ENCODE measurements at places on chromosomes 6 and 20.

DNA sequence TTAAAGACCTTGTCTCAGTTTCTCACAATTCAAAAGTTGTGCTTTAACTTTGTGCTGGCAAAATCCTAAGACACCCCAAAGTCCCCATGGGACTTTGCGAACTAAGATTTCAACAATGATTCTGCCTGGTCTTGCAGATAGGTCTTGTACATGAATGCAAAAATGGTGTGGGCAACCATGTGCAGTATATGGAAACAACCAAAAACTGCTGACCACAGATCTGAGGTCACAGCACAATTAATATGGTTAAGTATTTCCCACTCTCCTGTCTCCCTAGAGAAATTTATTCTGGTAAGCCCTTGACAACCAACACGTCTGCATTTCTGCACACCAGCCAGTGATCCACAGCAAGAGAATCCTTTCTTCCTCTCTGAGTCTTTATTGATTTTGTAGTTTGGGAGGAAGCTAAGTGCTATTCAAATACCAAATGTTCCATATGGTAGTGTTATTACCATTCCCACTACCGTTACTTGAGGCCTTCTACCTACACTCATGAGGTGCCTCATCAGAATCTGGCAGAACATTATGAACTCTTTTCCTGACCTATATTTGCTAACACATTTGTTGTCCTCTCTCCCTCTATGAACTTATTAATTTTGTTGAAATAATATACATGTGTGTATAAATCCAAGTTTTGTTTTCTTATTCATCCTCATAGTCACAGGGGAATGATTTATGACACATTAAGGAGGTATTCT is 178.7 kb downstream of the ATXN1 start:
- DNase-seq, result no peak

DNA sequence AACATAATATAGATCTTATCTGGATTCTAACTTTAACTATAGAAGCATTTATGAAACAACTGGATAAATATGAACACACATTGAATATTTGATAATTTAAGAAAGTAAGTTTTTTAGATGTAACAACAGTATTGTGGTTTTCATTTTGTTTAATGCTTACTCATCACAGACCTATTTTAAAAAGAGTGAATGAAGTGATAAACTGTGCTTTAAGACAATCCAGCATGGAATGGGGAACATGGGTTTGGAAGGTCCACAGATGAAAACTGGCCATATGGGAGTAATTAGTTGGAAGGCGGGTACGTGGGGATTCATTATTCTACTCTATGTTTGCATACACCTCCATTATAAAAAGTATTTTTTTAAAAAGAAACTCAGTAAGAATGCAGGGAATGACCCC is 21.2 kb downstream of the EPB41L2 start:
- DNase-seq, result no peak

- no peak for DNase-seq
Measured at GRCh38 chr20:23657202-23657601, 19.4 kb upstream of the CST3 start.

DNA sequence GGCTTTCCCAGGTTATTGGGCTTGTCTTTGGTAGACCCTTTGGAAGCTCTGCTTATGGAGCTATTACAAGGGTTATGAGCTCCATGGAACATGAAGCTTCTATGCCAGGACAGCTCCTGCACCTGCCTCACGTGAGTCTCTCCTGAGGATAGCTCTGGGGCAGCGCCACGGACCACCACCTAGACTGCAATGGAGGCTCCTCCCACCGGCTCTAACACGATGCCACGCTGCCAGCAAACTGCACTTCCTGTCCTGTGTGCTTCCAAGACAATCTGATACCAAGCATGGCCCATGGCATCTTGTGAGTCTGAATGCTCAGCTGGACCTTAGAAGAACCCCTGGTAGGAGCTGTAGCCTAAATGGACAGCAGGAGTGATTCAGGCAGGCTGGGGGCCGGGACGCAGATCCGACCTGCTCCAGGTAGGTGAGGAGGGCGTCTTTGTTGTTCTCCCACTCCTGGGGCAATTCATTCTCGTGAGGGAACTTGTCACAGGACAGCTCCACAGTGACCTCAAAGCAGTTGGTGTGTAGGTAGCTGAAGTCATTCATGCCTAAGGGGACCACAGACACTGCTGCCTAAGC is 5.5 kb downstream of the CPXM1 start:
- no peak for DNase-seq

- DNase-seq, result no peak
Measured at GRCh38 chr6:57130661-57131177, 40.7 kb downstream of the ZNF451 start.

DNA sequence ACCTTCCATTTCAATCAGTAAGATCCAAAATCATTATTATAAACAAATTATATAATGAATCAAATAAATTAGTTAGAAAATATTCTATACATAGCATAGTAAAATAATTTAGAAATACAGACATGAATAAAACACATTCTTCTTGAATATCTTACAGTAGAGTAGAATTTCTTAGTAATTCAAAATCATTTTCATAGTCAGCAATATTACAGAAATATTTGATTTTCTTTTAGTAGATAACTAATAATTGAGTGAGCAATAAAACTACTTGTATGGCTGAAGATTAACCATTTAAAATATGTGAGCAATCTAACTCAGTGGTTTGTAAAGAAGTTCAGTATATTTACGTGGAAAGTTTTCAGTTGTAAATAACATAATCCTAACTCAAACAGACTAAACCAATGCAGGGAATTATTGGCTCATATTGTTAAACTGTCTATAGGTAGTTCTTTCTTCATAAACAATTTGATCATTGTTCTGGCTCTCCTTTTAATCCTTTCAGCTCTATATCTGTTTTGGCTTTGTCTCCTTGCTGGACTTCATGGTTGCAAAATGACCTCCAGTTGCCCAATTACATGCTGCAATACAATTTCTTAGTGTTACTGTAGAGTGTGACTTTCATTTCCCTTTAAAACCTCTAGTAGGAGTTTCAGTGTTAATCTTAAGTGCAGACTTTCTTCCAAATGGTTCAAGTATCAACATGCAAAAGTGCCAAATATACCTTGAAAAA is 307.5 kb downstream of the EYS start:
- DNase-seq, result no peak

DNA sequence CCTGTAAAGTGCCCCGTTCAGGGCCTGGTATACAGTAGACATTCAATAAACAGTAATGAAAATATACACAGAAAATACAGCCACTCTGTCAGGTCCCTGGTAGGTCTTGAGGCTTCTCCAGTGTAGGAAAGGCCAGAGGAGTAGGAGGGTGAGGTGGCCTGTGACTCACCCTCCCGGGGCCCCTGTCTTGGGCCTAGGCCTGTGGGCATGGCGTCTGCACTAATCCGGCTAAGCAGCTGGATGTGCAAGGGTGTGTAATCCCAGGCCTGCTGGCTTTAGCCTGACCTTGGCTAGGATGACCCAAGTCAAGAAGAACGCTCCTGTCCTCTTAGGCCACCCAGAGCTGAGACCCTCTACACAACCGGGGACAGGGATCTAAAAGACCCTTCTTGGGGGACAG is 84.9 kb downstream of the KCNB1 start:
- DNase-seq, result no peak

DNA sequence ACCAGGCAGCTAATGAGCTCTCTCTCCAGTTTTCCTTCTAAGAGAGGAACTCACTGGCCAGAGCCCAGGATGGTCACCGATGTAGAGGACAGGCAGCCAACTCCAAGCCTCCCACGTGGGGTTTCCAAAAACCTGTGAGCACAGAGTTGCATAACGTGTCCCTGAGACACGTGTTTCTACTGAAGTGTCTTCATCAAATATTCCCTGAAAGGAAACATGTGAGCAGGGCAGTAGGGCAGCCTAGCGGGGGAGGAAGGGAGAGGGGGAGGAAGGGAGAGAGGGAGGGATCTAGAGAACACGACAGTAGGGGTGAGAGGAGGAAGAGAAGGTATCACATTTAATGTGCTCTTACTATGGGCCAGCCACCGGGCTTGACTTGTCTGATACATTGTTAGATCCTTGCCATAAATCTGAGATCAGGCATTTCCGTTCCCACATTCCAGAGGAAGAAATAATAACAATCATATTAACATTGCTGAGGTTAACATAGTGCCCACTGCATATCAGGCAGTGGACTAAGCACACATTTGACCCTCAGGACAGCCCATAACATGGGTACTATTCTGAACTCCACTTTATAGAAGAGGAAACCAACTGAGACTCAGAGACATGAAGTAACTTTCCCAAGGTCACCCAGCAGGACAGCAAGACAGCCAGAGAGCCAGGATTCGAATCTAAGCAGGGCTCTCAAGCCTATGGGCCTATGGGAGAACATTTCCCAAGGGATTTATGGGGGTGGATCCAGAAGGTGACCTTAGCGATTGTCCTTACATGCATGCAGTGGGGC is 4.5 kb upstream of the SYS1 start:
- DNase-seq, result no peak

DNA sequence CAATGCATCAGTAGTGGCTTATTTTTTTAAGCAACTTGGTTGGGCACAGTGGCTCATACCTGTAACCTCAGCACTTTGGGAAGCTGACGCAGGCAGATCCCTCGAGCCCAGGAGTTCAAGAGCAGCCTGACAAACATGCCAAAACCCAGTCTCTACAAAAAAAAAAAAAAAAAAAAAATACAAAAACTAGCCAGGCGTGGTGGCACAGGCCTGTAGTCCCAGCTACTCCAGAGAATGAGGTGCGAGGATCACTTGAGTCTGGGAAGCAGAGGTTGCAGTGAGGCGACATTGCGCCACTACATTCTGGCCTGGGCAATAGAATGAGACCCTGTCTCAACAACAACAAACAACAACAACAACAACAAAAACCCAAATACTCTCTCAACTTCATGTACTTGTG is 44.7 kb upstream of the XRN2 start:
- DNase-seq, result no peak

- DNase-seq, result no peak
Measured at GRCh38 chr6:115004982-115005381, 662.2 kb upstream of the HS3ST5 start.

DNA sequence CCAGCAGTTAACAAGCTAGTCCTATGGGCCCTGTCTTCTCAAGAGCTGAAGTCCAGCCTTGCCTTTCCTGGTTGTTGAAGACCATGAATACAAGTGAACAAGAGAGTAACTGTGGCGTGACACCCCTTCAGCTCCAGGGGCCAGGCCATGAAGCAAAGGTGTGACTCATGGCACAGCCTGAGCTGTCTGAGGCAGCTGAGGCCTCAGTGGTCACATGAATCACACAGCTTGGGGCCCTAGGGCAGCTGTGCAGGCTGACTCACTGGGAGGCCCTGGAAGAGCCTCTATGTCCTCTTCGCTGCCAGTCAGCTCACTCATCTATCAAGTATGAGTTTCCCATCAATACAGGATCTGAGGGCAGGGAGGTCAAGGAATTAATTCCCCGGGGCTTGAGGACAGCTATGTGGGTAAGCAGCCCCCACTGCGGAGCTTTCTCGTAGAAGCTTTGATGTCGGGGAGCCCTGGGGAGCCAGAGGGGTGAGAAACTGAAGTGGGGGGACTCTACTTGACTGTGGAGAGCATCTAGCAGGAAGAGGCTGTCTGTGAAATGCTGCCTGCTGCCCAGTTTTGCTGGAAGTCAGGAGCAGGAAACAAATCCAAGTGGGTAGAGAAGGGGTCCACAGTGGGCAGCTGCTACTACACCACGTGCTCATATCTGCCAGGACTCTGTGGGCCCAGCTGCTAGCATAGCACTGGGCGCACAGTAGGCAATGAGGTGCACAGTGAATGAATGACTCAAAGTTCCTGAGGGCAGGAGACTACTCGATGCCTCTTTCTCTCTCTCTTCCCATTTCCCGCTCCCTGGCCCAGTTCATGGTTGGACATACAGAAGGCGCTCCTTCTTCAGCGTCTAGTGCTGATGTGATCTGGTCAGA is 13.7 kb upstream of the FAM83C start:
- peak; percentile 16 for DNase-seq

GRCh38 chr20:3171391-3172125 is 1.8 kb downstream of the LZTS3 start:
- DNase-seq, result no peak

GRCh38 chr6:125824946-125825771 is 34.4 kb downstream of the NCOA7 start:
- DNase-seq, result no peak

GRCh38 chr20:60662307-60662706 is 589.8 kb upstream of the CDH4 start:
- DNase-seq, result no peak

- DNase-seq, result no peak
Measured at GRCh38 chr6:141969201-141969600, 163.5 kb upstream of the GJE1 start.

DNA sequence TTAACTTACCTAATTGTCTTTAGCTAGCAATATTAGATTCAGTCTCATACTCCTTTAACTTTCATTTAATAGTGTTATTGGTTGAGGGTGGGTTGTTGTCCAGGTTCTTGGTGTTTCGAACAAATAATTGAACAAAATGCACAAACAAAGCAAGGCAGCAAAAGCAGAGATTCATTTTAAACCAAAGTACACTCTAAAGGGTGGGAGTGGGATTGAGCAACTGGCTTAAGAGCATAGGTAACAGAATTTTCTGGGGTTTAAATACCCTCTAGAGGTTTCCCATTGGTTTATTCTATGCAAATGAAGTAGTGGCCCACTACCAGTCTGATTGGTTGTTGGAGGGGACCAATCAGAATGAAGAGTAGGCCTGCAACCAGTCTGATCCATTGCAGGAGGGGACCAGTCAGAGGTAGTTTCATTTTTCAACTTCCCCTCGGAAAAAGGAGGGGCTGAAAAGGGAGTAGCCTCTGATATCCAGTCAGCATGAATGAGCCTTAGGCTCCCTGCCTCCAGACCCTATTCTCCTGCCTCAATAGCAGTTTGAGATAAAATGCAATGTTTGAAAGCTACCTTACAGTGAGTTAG is 26.3 kb upstream of the RAB23 start:
- no peak for DNase-seq

GRCh38 chr20:23047001-23047737 is 2.3 kb downstream of the THBD start:
- no peak for DNase-seq

GRCh38 chr6:129685662-129686031 is 24.3 kb downstream of the ARHGAP18 start:
- DNase-seq, result no peak
